NCI-H1694 (cell line): ENCODE measurements at places on chromosomes 4 and X.

DNA sequence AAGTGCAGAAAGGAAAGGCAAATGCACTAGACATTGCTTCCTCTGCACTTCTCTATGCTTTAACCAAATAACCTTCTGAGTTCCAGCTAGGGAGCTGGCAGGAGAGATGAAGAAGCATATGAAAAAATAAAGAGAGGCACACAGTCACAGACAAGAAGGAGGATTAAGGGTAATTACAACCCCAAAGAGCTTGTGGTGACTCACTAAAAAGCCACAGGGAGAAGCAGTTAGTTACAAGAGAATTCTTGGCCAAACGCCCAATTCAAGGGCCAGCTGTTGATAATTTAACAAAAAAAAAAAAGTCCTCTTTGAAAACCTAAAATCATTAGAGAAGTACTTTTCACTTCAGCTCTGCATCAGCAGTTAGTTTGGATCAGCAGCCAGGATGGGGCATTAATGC, 478.0 kb downstream of the KCNIP4 start:
- peak; percentile 62 for DNase-seq

GRCh38 chr4:152585023-152585441, 49.1 kb upstream of the FBXW7 start:
- no peak for DNase-seq

- DNase-seq: no peak
Measured at GRCh38 chr4:77126809-77127208, 30.2 kb upstream of the CCNG2 start.

DNA sequence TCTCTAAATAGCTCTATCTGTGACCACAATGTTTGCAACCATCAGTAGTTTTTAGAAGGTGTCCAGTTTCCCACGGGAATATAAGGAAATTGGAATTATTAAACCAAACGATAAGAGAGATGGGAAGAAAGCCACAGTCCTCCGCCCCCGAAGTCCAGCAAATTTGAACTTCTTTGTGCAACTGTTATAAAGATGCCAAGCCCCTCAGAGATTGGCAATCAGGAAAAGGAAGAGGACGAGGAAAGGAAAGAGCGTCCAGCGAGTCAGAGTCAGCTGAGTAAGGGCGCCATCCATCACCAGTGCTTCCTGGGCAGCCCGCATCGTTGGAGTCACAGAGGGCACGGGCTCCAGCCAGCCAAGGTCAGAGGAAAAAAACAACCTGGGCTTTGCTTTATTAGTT, 35.7 kb downstream of the LDB2 start:
- DNase-seq: no peak

GRCh38 chr4:147360301-147360700, 120.6 kb upstream of the EDNRA start:
- DNase-seq: no peak

GRCh38 chr4:130479020-130479419, 1383.1 kb downstream of the C4orf33 start:
- DNase-seq: no peak

DNA sequence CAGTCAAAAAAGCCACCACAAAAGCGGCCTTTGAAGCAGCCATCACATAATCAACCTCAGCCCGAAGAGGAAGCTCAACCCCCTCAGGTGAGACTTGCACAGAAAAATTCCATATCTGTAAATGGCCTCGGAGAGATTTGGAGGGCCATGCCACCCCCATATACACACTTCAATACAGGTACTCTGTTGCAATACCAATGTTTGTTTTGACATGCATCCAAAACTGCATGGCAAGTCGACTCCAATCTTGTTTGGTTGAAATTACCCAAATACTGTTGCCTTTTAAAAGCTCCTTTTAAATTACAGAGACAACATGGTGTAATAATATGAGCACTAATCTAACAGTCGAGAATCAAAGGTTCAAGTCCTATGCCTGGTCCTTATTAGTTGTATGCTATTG, 5.9 kb downstream of the ENAM start:
- no peak for DNase-seq

DNA sequence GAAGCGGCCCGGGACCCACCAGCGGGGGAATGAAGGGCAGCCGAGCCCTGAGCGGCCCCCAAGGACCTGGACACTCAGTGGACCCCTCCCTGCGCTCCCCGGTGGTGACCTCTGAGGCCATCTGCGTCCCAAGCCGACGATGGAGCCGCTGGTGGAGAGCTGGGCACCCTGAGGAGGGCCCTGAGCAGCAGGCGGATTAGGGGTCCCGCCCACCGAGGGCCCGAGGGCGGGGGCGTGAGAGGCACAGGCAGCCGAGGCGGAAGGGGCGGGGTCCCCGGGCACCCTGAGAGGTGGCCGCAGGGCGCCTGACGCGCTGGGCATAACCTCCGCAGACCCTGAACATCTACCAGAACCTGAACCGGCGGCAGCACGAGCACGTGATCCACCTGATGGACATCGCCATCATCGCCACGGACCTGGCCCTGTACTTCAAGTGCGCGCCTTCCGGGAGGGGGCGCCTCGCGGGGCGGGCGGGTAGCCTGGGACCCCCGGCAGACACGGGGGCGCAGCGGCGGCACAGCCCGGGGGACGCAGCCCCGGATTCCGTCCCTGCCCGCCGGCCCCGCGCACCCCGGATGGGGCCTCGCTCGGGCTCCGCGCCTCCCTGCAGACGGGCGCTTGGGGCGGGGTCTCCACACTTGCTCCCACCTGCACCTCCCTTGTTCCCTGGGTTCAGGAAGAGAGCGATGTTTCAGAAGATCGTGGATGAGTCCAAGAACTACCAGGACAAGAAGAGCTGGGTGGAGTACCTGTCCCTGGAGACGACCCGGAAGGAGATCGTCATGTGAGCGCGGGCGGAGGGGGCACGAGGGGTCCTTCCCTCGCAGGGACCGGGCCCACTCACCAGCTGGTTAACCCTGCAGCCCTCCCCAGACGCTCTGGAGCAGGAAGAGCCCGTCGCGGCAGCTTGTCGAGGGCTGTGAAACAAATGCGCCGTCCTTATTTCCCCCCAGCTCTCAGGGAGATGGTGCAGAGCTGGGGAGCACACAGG, 10.3 kb downstream of the ATP5ME start:
- DNase-seq: peak; percentile 25

GRCh38 chr4:13133700-13134099, 350.4 kb downstream of the RAB28 start:
- no peak for DNase-seq
